Activated CD4-positive, alpha-beta T cell treated with anti-CD3 and anti-CD28 coated beads, Interleukin-2, amount 10 ng/mL, durations not matched to agents 7 days and 5 days (primary cell): ENCODE measurements at places on chromosomes 7 and 10. TPM values are rescaled to one million over a fixed set of nuclear protein-coding genes. Genes with fewer than 3 reads are reported as not detected.

TSPAN13 gene
- 0.50 TPM for total RNA-seq

NME8 gene
- total RNA-seq = not detected

- no peaks in the 10 kb centered on the region for H3K36me3 ChIP-seq
- no peak for DNase-seq
- H3K27ac ChIP-seq = no peak overlapping the region
- H3K4me1 ChIP-seq = no peaks in the 10 kb centered on the region
Measured at GRCh38 chr7:48419401-48419800, 248.1 kb downstream of the ABCA13 start.

PLXNA4 gene
- total RNA-seq = 23.3 TPM

DNA sequence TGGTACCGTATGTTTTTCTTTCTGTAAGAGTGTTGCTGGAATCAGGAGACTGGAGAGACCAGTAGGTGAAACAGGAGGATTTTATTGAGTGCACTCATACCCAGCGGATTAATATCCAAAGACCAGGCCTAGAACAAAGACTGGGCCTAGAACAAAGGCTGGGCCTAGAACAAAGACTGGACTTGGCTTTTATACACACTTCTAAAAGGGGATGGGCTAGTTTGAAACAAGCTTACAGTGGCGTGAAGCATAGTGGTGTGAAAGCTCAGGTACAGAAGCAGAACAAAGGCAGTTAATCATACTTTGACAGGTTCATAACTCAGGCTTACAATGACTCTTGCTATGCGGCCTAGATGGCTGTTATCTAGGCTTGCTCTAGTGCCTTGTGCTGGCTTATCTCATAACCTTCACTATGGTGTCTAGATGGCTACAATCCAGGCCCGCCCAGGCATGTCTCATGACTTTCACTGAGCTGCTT is 67.7 kb downstream of the TRIM24 start:
- H3K36me3 ChIP-seq = peaks cover 74% of the 10 kb centered on the region
- H3K4me3 ChIP-seq = no peak overlapping the region
- no peak overlapping the region for H3K27ac ChIP-seq
- no peak for DNase-seq

- no peak for DNase-seq
- H3K27ac ChIP-seq = peak overlapping the region; percentile 34
- H3K27me3 ChIP-seq = peaks cover 11% of the 10 kb centered on the region
- H3K4me3 ChIP-seq = no peak overlapping the region
- peaks cover 11% of the 10 kb centered on the region for H3K4me1 ChIP-seq
Measured at GRCh38 chr10:88113657-88114272, 250.3 kb downstream of the PTEN start.

- DNase-seq = no peak
- no peaks in the 10 kb centered on the region for H3K4me1 ChIP-seq
- no peak overlapping the region for H3K4me3 ChIP-seq
- no peak overlapping the region for H3K27ac ChIP-seq
- H3K36me3 ChIP-seq = no peaks in the 10 kb centered on the region
- no peaks in the 10 kb centered on the region for H3K27me3 ChIP-seq
Measured at GRCh38 chr10:13671904-13672303, 85.1 kb downstream of the PRPF18 start.

DNA sequence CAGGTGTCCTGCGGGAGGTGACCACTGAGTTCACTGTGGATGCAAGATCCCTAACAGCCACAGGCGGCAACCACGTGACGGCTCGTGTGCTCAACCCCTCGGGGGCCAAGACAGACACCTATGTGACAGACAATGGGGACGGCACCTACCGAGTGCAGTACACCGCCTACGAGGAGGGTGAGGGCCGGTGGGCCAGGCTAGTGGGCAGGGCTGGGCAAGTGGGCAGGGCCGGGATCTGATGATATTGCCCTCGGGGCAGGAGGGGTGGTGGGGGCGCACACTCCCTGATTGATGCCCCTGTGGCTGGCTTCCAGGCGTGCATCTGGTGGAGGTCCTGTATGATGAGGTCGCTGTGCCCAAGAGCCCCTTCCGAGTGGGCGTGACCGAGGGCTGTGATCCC is 15.8 kb downstream of the FLNC start:
- no peaks in the 10 kb centered on the region for H3K36me3 ChIP-seq
- no peak overlapping the region for H3K4me3 ChIP-seq
- no peaks in the 10 kb centered on the region for H3K4me1 ChIP-seq
- H3K27ac ChIP-seq = no peak overlapping the region
- H3K27me3 ChIP-seq = no peaks in the 10 kb centered on the region
- DNase-seq = no peak

- H3K4me3 ChIP-seq = no peak overlapping the region
- peaks cover 41% of the 10 kb centered on the region for H3K4me1 ChIP-seq
- H3K27me3 ChIP-seq = no peaks in the 10 kb centered on the region
Measured at GRCh38 chr10:12501841-12502525, 152.6 kb downstream of the CAMK1D start.

DNA sequence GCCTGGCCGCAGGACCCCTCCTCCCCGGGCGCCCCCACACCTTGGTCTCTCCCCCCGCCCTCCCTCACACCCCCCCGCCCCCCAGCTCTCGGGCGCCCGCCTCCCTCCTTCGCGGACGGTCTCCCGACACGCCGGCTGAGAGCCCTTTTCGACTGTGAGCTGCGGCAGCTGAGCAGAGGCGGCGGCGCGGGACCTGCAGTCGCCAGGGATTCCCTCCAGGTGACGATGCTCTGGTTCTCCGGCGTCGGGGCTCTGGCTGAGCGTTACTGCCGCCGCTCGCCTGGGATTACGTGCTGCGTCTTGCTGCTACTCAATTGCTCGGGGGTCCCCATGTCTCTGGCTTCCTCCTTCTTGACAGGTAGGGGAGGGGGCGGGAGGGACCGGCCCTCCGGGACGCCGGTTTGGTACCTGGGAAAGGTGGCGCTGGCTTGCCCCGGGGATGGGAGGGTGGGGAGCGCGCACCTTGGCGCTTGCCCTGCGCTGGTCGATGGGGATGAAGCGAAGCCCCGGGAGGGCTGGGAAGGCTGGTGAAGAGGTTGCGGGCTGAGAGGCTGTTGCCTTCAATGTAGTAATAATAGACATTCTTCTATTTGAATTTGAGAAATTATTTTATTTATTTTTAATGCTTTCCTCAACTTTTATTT is at the start of gene BMPER:
TSS of gene BMPER (plus strand) at position 151 of the 644 bp plus-strand sequence. CDS start at position 226, 75 bp downstream.
- peaks cover 8% of the 10 kb centered on the region for H3K4me1 ChIP-seq
- peak; percentile 8 for DNase-seq
- H3K27me3 ChIP-seq = peaks cover 63% of the 10 kb centered on the region
- H3K27ac ChIP-seq = no peak within 1 kb of the TSS

DNA sequence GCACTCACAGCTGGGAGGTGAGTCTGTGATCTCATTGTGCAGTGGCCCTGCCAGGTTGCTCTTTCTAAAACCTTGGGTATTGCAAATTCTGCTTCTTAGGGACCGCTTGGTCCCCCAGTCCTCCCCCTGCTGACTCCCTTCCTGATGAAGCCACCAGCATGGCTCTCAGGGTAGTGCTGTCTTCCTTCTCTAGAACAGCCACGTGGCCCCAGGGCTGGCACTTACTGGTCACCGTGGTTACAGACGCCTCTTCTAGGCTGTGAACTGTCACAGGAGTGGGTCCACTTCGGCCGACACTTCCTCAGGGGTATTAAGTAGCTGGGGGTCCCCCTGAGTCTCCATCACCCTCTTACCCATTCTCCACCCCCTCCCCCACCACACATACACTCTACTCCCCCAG is 2.7 kb upstream of the HTRA1 start:
- DNase-seq = no peak
- peaks cover 8% of the 10 kb centered on the region for H3K4me1 ChIP-seq
- H3K27ac ChIP-seq = no peak overlapping the region

CALD1 gene
- 0.17 TPM for total RNA-seq

ENTPD1 gene
- 0.27 TPM for total RNA-seq

GRCh38 chr10:91201213-91201996 is 19.1 kb upstream of the PCGF5 start:
- H3K4me3 ChIP-seq = peak overlapping the region; percentile 64
- peaks cover 82% of the 10 kb centered on the region for H3K4me1 ChIP-seq
- H3K27ac ChIP-seq = peak overlapping the region; percentile 90
- no peaks in the 10 kb centered on the region for H3K27me3 ChIP-seq
- H3K36me3 ChIP-seq = peaks cover 17% of the 10 kb centered on the region
- peak; percentile 65 for DNase-seq

- no peaks in the 10 kb centered on the region for H3K36me3 ChIP-seq
- H3K27ac ChIP-seq = no peak overlapping the region
- H3K27me3 ChIP-seq = peaks cover 30% of the 10 kb centered on the region
- peak; percentile 29 for DNase-seq
Measured at GRCh38 chr10:99630433-99630832, 10.2 kb upstream of the SLC25A28 start.

GRCh38 chr7:81209059-81209458 is 290.2 kb upstream of the SEMA3C start:
- no peaks in the 10 kb centered on the region for H3K27me3 ChIP-seq
- DNase-seq = no peak
- no peak overlapping the region for H3K27ac ChIP-seq
- no peaks in the 10 kb centered on the region for H3K4me1 ChIP-seq
- H3K4me3 ChIP-seq = no peak overlapping the region

DNA sequence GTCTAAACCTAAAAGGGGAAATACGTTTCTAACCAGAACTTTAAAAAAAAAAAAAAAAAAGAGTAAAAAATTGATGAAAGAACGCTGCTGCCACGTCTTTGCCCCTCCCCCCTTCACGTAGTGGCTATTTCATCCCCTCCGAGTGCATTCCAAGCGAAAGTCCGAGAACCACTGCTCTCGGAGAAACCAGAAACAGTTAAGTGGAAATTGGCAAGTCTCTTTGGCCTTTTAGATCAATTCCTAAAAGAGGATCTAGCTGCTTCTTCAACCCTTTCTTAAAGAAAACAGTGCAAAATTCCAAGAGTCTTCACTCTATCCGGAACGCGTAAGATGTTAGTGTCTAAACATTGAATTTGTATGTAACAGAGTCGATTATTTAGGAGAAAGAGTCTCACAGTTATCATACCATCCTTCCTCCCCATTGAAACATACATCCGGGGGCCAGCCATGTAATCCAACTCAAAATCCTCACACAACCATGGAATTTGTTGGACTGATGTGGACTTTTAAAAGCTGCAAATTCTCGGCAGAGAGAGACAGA is 1.1 kb downstream of the P4HA1 start:
- no peaks in the 10 kb centered on the region for H3K27me3 ChIP-seq
- peak overlapping the region; percentile 95 for H3K27ac ChIP-seq
- peaks cover 7% of the 10 kb centered on the region for H3K36me3 ChIP-seq
- peaks cover 35% of the 10 kb centered on the region for H3K4me1 ChIP-seq
- peak; percentile 50 for DNase-seq
- peak overlapping the region; percentile 84 for H3K4me3 ChIP-seq

DNA sequence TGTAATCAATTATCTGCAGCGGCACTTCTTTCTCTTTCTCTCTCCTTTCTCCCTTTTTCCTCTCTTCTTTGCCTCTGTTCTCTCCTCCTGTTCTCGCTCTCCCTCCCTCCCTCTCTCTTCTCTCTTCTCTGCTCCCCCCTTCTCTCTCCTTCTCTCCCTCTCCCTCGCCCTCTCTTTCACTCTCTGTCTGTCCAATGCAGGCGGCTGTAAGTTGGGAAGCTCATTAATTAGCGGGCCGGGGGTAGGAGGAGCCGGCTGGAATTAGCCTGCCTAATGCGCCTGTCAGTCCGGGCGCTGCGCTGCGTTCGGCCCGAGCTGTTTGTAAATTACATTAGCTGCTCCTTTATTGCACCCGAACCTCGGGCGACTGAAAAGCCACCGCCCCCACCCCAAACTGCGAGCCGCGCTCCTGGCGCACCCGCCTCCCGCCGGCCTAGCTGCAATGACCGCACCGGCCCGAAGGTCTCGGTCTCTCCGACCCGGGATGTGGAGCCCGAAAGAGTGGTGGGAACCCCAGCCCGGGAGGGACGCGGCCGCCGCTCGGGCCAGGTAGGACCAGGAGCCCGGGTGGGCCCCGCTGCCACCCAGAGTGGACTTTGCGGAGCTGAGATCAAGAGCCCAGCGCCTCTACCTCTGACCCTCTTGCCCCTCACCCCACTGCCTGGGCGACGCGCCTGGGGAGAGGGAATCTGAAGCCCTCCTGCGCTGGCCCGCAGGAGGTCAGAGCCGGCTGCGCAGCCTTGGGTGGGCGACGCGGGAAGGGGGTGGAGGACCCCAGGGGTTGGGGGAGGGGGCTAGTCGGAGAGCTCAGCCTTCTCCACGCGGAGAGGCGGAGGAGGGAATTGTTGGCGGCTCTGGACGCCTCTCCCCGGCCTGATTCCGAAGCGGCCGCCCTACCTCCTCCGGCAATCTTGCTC is at the start of gene LBX1:
TSS of gene LBX1 (minus strand) at position 198 of the 917 bp plus-strand sequence. CDS start 648 bp downstream, outside the sequence.
- H3K4me3 ChIP-seq = peak within 1 kb of the TSS; percentile 38
- peaks cover 25% of the 10 kb centered on the region for H3K4me1 ChIP-seq
- DNase-seq = no peak
- peaks cover 80% of the 10 kb centered on the region for H3K27me3 ChIP-seq

DNA sequence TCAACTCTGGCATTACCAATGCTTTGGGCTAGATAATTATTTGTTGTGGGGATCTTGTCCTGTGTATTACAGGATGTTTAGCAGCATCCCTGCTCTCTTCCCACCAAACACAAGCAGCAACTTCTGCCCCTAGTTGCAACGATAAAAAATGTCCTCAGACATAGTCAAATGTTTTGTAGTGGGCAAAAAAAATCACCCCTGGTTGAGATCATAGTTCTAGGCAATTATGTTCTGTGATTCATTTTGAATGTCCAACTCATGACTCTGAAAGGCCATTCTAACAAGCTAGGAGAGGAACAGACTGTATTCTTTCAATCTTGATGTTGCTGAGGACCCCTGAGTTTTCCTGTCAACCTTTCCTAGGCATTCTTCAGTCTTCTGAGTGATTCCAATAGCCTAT is 79.5 kb downstream of the RTKN2 start:
- H3K27ac ChIP-seq = no peak overlapping the region
- H3K4me3 ChIP-seq = no peak overlapping the region
- DNase-seq = no peak
- H3K4me1 ChIP-seq = peaks cover 53% of the 10 kb centered on the region
- peaks cover 51% of the 10 kb centered on the region for H3K36me3 ChIP-seq

GALNT17 gene
- not detected for total RNA-seq
